ENCODE measurements at places on chromosomes 2 and 18.

DNA sequence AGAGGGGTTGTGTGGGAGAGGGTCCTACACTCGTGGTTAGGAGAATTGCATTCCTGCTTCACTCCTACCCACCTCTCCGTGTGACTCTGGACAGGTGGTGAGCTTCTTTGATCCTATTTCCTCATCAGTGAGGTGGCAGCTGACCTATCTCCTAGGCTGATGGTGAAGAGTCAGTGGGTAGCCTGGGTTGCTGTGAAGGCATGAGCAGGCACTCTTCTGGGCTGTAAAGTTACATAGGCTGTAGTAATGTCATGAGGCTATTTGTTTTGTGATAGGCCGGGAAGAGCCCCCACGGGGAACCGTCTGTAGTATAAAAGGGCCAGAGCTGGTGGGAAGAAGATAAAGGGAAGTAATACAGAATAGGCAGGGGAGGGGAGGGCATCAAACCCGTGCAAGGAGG, 83.8 kb downstream of the TMEM247 start:
- no peak for DNase-seq

DNA sequence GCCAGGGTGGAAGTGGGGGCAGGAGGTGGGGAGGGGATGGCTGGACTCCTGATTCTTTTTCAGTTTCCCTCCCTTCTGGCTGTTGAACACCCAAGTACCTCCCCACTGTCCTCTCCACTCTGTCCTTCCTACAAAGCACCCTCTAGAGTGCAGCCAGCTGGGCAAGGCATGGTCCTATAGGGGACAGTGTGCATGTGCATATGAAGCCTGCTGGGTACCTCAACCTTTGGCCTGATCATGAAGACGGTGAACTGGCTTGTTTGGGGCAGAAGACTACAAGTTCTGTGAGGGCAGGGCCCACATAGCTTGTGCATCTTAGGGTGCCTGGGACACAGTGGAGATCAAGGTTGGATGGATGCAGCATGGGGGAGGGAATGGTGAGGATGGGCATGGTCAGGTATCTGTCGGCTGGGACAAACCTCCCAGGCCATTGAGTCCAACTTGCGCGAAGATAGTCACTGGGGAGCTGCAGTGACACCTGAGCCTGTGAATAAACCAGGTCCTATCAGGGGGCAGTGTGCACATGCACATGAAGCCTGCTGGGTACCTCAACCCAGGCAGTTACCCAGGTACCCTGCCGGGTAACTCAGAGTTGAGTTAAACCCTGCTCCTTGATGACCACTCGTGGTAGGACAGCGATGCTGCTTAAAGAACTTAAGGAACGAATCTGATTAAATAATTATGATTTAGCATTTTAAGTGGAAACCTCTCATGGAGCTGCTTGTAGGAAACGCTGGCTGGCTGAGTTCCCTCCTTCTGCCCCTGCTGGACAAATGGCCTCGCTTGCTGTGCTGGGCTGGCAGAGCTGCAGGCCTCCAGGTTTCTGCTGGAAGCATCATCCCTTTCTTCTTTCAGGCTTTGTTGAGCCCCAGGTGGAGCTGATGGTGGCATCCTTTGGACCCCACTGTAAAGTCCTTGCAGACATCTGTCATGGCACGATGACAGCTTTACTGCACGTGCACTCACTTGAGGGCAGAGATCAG, 84.0 kb downstream of the POLR1A start:
- DNase-seq: no peak

GRCh38 chr2:14306268-14306861, 326.2 kb upstream of the LRATD1 start:
- DNase-seq: no peak

GRCh38 chr2:100214265-100214971, 72.0 kb upstream of the AFF3 start:
- DNase-seq: no peak

GRCh38 chr18:46001074-46001473, 33.9 kb upstream of the EPG5 start:
- no peak for DNase-seq

GRCh38 chr18:13477147-13477683, 249.1 kb downstream of the FAM210A start:
- no peak for DNase-seq

DNA sequence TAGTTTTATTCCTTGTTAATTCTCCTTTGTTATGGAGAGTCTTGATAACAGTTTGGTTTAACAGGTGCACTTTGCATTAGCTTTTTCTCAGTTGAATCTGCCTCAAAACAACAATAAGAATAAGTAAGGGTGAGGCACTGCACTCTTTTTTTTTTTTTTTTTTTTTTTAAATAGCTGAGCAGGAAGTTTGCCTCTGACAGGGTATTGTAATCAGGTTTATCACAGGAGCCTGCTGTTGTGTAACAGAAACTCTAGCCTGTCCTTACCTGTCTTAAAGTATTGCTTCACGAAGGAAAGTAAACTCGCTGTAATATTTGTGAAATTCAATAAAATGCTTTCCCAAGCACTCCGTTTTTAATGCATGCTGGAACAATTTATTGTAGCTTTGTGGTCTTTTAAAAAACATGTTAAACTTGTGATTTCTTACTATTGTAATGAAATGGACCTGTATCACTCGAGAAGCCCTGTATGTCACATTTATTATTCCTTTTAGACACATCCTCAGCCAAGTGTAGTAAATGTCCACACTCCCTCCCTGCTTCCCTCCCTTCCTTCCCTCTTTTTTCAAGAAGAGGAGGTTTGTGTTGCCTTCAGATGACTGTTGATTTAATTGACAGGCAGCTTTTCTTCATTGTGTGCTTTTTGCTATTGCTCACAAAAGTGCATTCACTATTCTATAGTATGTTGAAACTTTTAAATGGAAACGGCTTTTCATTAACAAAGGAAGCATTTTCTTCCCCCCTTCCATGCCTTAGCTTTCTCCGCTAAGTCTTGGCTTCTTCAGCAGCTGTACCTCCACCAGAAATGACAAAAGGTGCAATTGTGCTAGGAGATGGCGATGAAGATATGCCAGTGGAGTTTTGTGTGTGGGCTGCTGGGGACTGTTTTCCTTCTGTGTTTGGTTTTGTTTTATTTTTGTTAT, 52.7 kb downstream of the TAF1B start:
- no peak for DNase-seq

DNA sequence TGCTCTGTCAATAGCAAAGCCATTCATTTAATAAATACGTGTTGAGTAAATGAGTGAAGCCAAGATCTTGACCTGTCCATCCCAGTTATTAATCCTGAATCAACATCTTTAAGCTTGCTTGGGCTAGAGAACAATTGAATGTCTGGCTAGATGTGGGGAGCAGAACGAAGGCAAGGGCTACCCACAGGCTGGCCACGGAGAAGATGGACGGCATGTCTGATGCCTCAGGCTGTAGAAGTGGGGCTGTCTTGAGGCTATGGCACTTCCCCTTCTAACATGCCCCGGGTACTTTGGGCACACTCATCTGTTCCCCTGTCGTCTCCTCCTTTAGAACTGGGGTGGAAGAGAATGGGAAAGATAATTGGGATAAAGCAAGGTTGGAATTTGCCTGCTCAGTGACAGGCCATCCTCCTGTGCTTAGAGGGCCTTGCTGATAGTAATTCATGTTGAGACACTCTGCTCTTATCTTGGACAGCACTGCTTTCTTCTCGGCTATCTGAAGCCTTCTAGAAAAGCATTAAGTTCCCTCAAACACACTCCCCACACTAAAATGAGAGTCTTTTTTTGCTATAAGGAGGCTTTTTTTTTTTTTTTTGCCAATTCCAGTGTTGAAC, 225.7 kb downstream of the MREG start:
- no peak for DNase-seq

GRCh38 chr2:6993229-6993640, 76.0 kb downstream of the RNF144A start:
- DNase-seq: no peak

GRCh38 chr2:58063641-58064040, 17.0 kb downstream of the VRK2 start:
- DNase-seq: no peak

- DNase-seq: no peak
These were observed 10.2 kb upstream of the PTPN4 start for GRCh38 chr2:119749477-119750012.

GRCh38 chr2:118936936-118937335, 5.1 kb upstream of the MARCO start:
- DNase-seq: no peak

DNA sequence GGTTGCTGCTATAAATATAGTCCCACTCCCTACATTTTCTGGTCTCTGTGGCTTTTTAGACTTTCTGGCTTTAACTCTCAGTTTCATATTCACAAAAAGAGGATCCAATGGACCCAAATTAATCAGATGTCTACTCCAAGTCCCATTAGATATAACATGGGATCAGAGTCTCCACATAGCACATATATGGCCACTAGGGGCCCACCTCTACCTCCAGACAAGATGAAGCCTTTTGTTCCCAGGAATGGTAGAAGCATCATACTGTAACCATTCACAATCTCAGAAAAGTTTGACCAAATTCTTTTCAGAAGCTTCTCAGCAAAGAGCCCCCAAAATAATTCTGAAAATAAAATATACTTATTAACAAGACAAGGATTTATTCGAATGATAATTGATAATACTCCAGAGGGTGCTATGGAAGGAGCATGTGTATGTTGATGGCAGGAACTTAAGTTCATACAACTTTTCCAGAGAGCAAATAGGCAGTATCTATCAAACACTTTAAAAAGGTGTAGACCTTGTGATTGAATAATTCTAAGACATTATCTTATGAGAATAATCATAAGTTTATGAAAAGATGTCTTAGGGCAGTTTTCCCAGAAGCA, 382.3 kb upstream of the CRIM1 start:
- DNase-seq: peak; percentile 35

- DNase-seq: no peak
These were observed 163.0 kb downstream of the MREG start for GRCh38 chr2:215850380-215850779.

DNA sequence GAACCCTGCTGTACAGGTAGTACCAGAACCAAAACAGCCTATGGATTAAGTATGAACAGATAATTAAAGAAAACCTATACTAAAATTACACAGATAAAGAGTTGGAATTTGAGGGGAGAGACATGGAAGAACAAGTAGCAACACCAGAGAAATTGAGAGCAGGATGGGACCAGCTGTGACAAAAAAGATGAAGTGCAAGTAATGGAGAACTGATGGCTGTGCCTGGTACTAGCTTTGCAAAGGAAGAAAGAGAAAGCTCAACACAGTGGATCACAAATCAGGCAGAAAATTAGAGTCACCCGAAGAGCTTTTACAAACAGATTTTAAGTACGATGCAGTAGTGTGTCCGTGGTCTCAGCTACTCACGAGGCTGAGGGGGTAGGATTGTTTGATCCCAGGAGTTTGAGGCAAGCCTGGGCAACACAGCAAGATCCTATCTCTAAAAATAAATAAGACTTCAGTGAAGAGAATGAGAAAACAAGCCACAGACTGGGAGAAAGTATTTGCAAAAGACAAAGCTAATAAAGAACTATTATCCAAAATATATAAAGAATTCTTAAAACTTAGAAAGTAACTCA, 46.5 kb downstream of the CUL3 start:
- no peak for DNase-seq

- no peak for DNase-seq
These were observed 3.7 kb downstream of the SMC6 start for GRCh38 chr2:17749753-17750438.

- DNase-seq: no peak
These were observed 314.7 kb downstream of the METTL4 start for GRCh38 chr18:2256577-2256976.

DNA sequence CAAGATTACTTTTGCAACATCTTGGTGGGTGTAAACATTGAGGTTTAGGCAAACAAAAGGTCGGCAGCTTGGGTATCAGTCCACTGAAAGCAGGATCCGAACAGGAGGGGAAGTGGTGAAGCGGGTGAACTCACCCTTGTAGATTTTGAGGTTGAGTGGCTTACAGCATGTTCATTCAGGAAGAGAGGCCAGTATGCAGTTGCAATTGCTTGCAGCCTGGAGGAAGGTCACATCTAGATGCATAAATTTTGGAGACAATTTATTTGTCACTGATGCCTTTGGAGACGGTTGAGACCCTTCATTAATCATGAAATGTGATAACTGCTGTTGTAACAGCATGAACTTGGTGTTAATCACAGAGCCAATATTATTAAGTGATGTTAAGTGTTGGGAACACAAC, 131.1 kb downstream of the LTBP1 start:
- DNase-seq: no peak
